ENCODE measurements at places on chromosomes 13 and 19.

DNA sequence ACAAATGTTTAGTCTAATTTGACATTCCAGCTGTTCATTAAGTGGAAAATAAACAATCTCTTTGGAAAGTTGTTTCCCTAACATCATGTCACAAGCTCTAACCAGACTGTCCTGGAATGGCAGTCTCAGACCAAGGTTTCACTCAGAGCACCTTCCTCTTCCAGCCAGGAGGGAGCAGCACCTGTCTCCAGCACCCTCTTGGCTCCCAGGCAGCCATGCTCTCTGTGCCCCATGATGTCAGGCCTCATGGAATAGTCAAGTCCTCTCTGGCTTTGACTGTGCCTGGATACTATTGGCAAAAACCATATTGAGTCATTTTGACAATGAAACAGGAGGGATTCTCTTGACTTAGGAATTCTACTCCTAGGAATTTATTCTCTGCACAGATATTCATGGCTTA lies 171.4 kb downstream of the OXGR1 start:
- no peak for DNase-seq

DNA sequence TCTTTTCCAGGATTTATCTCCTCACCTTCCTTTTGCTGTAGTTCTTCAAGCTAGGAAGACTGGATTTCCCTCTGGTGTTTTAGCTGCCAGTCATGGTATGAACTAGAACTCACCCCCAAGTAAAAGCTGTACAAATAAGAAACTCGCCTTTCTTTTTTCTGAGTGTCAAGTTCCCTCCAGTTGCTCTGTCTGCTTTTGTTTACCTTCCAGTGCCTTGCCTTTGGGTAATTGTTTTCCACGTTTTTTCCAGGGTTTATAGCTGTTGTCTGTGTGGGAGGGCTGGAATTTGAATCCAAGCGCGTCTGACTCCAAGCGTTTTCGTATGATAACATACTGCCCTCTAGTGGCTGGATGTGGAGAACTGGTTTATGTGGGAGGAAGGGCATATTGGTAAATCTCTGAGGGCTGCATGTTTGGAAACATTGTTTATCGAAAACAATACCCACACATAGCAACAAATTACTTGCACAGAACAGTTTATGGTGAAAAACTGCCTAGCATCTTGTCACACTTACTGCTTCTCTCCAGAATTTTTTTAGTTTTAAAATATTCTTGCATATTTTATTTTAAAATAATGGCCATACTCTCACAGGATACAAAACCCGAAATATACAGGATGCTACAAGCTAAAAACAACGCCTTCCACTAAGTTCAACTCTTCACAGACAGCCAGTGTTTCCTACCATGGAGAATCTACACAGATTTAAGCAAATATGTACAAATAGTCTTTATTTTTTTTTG lies 19.2 kb downstream of the RCN3 start:
- DNase-seq: peak; percentile 43

GRCh38 chr19:10513223-10513622 lies 4.0 kb downstream of the S1PR5 start:
- DNase-seq: no peak

- DNase-seq: no peak
These were observed 17.8 kb downstream of the ZNF507 start for GRCh38 chr19:32363175-32363574.

- no peak for DNase-seq
These were observed at the start of gene MEIOSIN for GRCh38 chr19:45733160-45733810. TSS of gene MEIOSIN (plus strand) at chr19:45733439. CDS start at chr19:45735377, 1,938 bp downstream.
